ENCODE measurements at places on chromosomes 5 and 9.

DNA sequence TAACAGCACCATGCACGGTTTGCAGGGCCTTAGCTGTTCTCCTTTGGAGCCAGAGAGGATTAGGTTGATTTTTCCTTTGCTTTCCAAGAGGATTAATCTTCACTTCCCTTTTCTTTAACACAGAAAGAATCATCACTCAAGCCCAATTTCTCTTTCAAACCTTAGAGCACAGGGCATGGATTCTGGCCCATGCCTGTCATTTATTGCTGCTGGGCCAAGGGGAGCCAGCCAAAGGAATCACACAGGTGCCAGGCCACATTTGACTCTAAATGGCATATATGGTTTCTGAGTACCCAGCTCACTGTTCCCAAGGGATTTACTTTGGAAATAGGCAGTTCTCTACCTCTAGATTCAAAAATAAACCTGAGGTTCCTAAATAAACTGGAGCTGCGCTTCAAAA lies 58.3 kb downstream of the FBXL7 start:
- DNase-seq: no peak

- DNase-seq: no peak
Observed at GRCh38 chr5:143812085-143812705, at the start of gene HMHB1. TSS of gene HMHB1 (plus strand) at chr5:143812161.

GRCh38 chr9:22356985-22357384 lies 89.6 kb upstream of the DMRTA1 start:
- no peak for DNase-seq

DNA sequence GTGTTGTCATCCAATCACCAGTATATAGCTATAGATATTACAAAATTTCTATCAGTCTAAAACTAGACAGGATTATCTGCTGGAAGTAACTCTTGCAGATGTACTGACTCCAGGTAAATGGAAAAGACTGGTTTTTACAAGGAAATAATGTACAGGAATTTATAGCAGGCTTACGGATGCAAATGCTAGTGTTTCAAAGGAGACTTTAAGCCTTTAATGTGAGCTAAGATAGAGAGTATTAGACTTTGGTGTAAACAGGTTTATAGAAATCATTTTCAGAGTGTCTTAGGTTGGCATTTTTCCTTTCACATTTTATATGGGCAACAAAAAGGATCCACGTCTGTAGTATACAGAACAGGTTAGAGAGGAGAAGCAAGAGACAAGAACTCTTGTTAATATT lies 16.1 kb downstream of the ZNF608 start:
- DNase-seq: no peak

- no peak for DNase-seq
Observed at GRCh38 chr5:160245506-160246086, 16.3 kb downstream of the FABP6 start.

DNA sequence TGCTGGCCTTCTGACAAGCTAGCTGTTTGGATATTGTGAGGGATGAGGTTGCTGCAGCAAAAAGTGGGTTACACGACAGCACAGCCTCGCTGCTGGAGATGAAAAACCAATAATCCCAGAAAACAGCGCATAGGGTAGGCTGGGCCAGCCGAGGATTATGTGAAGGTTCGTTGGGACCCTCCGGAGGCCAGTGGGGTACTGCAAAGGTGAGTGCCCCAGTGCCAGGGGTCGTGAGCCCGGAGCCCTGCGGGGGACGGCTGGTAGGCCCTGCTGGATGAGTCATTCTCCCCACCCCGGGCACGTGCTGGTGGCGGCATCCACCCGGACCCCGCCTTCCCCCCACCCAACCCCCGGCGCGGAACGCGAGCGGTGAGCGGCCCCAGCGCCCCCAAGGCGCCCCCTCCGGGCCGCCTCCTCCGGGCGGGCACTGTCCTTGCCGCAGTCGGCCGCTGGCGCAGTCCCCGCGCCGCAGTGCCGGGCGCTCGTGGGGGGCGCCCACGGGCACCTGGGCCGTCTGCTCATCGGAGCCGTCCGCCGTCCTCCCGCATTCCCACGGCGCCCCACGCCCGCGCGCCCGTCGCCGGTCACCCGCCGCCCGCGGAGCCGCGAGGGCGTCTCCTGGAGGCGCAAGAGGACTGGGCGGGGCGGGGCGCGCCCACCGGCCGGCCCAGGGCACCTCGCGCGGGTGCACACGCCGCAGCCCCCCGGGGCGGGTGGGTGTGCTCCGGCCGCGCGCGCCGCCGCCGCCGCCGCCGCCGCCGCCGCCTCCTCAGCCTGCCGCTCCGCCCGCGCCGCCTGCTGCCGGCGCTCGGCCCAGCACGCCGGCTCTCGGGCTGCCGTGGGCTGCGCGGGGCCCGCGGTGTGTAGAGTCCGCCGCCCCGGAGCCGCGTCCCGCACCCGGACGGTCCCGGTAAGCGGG lies at the start of gene PHF24:
Gene PHF24 (plus strand): TSS at position 794 of the 919 bp plus-strand sequence. CDS start 13,014 bp downstream, outside the sequence.
- DNase-seq: no peak

GRCh38 chr9:70010015-70010414 lies 33.6 kb upstream of the MAMDC2 start:
- DNase-seq: no peak

DNA sequence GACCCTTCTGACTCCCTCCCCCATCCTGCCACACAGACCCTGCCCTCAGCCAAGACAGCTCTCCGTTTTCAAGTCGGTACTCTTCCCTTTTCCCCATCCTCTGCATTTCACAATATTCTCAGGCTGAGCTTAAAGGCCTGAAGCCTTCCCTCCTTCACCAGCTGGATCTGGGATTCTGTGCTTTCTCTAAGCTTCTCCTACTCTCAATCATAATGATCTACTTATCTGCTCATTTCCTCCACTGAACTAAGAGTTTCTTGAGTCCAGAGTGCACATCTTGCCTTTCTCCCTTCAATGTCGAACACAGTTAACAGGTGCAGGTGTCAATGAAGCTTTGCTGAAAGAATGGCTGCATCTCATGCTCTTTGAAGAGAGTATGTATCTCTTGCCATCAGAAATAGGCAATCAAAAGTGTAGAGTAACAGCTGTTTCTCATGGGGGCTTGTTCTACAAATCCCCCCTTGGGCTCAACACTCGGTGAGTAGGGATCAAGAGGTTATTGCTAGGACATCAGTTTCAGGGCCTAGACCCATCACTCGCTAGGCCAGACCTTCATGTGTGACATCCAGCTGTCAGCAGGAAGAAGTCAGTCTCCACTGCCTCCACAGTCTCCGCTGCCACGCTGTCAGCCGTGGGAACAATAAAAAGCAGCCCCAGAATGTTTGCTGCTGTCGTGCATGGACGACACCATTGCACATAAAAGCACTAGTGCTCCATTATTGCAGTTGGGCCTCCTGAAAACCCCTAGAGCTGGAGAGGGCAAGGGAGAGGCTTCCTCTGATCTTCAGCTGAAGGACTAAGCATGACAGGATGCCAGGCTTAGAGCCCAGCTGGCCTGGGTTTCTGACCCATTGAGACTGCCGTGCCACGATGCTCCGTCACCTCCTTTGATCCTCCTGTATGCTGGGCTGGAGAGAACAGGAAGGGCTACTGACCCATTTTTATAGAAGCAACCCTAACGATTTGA lies 23.7 kb downstream of the TRAF1 start:
- no peak for DNase-seq

GRCh38 chr5:173396311-173396993 lies 68.2 kb upstream of the STC2 start:
- no peak for DNase-seq

DNA sequence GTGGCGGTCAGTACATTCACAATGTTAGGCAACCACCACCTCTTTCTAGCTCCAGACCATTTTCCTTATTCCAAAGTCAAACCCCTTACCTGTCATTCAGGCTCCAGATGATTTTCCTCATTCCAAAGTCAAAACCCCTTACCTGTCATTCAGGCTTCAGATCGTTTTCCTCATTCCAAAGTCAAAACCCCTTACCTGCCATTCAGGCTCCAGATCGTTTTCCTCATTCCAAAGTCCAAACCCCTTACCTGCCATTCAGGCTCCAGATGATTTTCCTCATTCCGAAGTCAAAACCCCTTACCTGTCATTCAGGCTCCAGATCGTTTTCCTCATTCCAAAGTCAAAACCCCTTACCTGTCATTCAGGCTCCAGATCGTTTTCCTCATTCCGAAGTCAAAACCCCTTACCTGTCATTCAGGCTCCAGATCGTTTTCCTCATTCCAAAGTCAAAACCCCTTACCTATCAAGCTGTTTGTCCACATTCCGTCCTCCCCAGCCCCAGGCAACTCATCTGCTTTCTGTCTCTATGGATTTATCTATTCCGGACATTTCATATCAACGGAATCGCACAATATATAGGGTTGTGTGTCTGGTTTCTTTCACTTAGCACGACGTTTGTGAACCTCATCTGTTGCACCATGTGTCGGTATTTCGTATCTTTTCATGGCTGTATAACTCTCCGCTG lies 5.2 kb downstream of the PLEKHG4B start:
- DNase-seq: no peak

DNA sequence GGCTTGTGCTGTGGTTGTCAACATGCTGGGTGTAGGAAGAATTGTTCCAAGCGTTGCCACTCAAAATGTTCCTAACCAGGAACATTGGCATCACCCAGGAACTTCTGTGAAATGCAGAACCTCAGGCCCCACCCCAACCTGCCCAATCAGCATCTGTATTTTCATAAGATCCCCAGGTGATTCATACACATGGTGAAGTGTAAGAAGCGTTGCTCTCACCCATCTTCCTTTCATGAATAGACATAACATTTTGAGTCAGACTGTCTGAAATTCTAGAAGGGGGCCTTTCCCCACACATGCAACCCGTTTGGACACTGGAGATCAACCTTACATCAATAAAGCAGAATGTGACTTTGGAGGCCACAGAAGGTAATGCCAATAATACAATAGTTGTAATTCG lies 9.3 kb upstream of the AFAP1L1 start:
- no peak for DNase-seq

GRCh38 chr5:72179028-72179815 lies 71.9 kb downstream of the MAP1B start:
- no peak for DNase-seq

DNA sequence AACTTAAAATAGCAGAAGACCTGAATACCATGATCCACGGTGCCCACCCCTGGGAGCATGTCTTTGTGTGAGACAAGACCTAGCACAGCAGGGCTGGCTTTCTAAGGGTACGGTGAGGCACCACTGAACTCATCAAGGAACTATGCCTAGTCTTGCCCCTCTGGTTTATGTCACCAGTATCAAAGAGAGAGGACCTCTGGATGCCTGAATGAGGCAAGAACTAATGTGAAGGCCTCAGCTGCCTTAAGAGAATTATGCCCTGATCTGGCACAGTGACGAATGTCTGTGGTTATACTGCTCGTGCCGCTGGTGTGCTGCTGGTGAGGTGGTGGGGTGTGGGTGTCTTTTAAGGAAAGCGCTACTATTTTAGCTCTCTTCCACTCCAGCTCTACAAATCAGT lies 23.0 kb downstream of the NREP start:
- no peak for DNase-seq

- DNase-seq: no peak
Observed at GRCh38 chr9:214648-215493, at the start of gene DOCK8. TSS of gene DOCK8 (plus strand) at chr9:214865. CDS start at chr9:214977, 112 bp downstream.

DNA sequence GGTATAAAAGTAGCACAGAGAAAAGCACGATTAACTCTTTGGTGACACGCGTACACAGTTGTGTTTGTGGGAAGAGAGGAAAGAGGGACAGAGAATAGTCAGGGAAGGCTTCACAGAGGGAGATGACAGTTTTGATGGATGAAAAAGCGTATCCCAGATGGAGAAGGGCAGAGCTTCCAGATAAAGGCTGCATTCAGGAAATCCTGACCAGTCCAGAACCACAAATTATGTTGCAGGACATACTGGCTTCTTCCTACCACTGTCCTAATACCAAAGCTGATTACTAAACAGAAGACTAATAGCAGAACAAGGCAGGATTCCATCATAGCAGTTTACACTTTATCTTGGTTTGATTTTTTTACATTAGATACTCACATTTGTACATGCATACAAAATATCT lies 34.5 kb downstream of the SLC31A2 start:
- DNase-seq: no peak

DNA sequence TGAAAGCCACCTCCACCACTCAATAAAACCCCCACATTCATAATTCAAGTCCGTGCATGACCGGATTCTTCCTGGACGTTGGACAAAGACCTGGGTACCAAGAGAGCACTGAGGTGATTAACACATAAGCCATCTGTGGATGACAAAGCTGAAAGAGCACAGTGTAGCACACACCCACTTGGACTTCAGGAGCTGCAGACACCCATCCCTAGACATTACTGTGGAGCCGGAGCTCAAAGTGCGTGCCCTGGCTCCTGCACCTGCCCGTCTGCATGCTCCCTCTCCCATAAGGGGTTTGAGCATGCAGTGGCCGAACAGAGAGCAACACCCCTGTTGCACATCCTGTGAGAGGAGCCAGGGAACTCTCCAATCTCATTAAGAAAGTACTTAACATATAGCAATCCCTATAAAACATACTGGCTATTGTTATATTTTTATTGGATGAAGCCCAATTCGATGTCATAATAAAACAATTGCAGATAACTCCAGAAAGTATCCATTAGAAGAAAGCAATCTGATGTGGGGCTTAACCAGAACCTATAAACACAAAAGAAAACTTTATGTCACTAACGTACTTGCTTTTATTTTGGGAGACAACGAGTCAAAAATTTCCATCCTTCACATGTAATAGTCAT lies 1174.2 kb upstream of the C9orf72 start:
- DNase-seq: no peak

GRCh38 chr5:1762883-1763547 lies 36.6 kb downstream of the MRPL36 start:
- no peak for DNase-seq

DNA sequence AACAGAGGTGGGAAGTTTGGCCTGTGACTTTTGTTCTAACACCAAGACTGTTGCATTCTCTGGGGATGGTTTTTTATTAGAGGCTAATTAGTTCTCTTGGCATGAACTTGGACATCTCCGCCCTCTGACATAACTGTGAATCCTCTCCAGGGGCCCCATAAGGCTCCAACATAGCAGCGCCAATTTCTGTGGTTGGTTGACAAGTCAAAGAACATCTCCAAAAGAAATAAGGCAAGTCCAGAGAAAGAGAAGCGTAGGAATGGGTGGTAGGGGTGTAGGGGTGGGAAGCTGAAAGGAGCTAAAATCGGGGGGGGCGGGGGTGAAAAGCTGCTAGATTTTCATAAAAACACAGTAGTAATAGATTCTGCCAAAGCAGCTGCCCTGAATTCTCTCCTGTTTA lies 81.0 kb upstream of the DAB2 start:
- no peak for DNase-seq

GRCh38 chr9:80359291-80359690 lies 787.5 kb downstream of the TLE4 start:
- no peak for DNase-seq

DNA sequence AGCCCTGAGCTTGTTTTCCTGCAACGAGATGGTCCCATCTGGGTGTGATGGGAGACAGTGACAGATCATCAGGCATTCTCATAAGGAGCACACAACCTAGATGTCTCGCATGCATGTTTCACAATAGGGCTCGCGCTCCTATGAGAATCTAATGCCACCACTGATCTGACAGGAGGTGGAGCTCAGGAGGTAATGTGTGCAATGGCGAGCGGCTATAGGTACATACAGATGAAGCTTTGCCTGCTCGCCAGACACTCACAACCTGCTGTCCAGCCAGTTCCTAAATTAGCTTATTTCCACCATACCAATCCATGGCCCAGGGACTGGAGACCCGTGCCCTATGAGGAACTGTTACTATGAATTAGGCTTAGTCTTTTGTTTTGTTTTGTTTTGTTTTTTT lies 55.3 kb upstream of the SLC30A5 start:
- no peak for DNase-seq

- no peak for DNase-seq
Observed at GRCh38 chr5:159442206-159442850, 112.0 kb upstream of the IL12B start.

Data from effector CD8-positive, alpha-beta T cell (primary cell).